ENCODE measurements at places on chromosomes 4 and X.

DNA sequence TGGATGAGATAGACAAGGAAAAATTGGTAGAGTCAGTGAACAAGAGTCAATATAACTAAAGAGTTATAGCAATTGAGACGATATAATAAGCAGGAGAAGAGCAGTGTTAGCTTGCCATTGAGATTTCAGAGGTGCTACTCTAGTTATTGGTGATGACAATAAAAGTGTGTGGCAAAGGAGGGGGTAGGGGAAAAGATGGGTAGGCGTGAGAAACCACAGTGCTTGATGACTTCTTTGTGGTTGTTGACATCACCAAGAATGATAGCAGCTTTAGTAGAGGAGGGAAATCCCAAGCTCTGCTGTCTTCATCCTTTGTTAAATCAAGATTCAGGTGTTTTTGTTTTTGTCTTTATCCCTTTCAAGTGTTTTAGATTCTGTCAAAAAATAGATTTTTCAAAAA lies 179.9 kb upstream of the PPP3CA start:
- no peak for DNase-seq

DNA sequence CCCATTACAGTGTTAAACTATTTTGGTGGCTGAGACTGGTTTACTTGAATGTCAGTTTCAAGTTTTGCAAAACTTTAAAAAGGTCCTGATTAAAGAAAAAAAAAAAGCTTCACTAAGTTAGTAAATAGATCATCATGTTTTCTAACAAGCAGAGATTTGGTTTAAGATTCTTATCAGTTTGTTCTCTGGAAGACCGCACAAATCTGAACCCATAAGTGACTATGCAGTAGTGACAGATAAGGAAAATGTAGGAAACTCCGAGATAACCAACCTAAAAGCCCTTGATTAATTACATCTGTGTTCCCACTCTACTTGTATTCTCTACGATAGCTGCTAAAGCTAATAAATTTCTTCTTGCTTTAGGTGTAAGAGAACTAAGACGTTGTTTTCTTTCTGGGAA lies 1799.8 kb upstream of the ADGRL3 start:
- DNase-seq, result no peak

GRCh38 chrX:14864631-14865030 lies 8.2 kb downstream of the FANCB start:
- no peak for DNase-seq

- no peak for DNase-seq
Measured at GRCh38 chrX:152637649-152638442, at the start of gene GABRQ. Gene GABRQ, plus strand, starts transcription at chrX:152637895. Its CDS starts 308 bp downstream, at chrX:152638203.

DNA sequence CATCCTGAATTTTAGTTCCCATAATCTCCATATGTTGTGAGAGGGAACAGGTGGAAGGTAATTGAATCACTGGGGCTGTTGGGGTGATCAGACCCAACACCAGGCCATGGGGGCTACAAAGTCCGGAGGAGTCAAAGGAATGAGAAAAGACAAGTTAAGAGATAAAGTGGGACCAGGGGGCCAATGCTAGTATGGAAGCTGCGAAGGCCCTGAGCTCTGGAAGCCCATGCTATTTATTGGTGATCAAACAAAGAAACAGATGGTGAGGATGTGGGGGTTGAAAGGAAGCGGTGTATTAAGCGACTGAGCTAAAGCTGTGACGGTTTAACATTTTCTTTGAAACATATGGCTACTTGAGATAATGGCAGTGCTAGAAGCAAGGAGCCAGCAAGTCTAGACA lies 132.8 kb downstream of the PDGFC start:
- no peak for DNase-seq

DNA sequence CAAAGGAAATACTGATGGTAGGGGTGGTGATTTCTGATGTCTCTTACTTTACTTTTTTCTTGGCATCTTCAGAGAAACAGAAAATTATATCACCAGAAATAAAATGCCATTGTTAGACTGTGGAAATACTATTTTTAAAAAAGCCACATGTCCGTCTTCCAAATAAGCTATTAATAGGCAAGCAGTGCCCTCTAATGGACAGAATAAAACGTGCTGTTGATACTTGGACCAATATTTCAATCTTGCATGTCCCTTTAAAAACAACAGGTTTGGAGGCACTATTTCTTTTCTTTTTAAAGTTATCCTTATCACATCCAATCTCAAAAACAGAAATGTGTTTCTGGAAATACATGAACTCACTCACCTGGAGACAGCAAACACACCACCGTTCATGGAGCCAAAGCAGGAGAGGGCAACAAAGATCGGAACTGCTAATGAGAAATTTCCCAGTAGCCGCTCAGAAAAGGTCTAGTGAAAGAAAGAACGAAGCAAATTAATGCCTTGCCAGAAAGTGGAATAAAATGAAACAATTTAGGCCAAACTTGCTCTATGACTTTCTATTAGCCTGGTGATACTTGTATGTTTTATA lies 59.2 kb downstream of the SLC7A11 start:
- DNase-seq, result peak; percentile 35

DNA sequence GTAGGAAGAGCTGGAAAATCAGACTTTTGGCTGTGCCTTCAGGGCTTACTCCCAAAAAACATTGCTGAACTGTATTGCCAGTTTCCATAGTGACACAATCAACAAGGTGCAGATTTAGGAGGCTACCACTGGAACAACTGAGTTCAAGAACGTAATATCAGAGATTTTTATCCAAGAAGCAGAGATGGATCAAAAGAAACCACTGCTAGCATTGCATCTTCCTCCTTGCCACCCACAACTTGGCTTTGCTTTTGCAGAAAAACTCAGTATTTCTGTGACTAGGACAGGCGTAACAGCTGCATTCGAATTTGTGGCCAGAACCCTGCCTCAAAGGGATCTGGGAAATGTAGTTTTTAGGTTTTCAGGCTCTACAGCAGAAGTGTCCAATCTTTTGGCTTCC lies 27.8 kb upstream of the WDFY3 start:
- DNase-seq, result no peak

DNA sequence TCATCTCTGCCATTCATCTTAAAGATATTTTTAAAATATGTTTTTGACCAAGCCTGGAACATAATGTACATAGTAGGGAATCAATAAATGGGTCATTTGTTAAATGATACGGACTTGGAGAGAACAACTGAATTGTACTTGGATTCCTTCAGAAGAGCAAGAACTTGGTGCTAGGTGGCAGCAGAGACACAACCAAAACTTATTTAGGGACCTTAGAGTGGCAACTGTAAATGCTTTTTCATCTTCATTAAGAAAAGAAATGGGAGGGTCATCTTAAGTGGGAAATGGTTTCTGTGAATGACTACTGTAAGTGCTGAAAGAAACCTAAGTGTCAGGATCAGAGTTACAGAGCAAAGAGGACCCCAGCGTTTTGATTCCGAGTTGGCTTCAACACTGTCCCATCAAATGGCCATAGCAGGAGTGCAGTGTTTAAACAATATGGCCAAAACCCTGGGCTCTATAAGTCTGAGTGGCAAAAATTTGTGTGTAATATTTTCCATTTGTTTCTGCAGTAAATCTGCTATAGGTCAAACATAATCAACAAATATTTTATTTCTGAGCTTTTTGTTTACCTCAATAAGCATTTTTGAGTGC lies 213.6 kb downstream of the PALLD start:
- DNase-seq, result peak; percentile 62

All from smooth muscle cell of the brain vasculature (primary cell).